ENCODE measurements at places on chromosomes 11 and 22.
A peak's percentile ranks its signal among the peaks of the same experiment; 100 is the strongest.

- no peak for DNase-seq
Observed at GRCh38 chr11:132030896-132031295, 660.5 kb downstream of the NTM start.

DNA sequence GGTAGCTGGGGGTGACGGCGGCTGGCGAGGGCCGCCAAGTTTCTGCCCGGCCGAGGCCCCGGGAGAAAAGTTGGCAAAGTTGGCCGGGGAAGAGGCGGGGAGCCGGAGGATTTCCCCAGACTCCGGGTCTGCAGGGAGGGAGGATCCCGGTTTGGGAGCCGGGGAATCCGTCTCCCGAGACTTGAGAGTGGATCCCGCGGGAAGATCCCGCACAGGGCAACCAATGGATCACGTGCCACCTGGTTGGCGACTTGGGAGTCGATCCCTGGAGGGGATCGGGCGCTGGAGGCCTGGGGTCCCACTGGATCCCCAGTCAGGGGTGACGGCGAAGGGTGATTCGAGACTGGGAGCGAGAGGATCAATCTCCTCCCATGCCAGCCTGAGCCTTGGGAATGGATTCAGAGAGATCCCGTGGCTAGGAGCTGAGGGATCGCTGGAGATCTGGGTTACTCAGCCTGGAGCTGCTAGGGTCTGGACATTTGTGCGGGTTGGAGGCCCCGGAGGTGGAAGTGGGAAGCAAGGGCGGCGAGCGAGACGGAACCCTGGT is 394 bp downstream of the KIAA1671 start:
- peak; percentile 93 for DNase-seq

GRCh38 chr11:62324731-62325556 is 12.3 kb upstream of the ASRGL1 start:
- DNase-seq, result no peak

GRCh38 chr11:46865340-46865739 is 19.3 kb upstream of the CKAP5 start:
- no peak for DNase-seq

DNA sequence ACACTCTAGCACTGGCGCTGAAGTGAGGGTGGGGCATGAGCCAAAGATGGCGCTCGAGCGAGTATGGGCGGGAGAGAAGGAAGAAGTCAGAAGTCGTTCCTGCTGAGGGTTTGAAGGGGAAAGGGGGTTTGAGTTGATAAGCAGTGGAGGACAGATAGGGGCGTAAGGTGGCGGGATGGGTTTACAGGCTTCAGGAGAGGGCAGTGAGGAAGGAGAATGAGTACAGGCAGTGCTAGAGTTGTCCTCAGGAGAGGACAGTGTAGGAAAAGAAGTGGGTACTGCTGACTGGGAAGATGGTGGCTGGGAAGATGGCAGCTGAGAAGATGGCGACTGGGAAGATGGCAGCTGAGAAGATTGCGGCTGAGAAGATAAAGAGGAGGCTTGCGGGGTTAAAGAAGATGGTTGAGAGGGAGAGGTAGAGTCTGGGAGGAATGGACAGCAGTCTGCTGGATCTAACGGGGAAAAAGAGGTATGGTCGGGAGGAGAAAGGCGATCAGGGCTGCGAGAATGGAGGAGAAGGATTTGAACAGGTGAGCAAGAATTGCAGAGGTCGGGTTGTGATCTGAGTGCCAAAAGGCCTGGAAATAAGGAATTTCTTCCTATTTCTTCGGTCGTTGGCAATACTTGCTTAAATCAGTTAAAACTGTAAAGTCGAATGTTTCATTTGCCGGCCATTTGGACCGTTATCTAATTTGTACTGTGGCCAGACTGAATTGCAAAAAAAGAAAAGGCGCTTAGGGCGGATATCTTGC is 5.2 kb downstream of the PPFIBP2 start:
- DNase-seq, result no peak

DNA sequence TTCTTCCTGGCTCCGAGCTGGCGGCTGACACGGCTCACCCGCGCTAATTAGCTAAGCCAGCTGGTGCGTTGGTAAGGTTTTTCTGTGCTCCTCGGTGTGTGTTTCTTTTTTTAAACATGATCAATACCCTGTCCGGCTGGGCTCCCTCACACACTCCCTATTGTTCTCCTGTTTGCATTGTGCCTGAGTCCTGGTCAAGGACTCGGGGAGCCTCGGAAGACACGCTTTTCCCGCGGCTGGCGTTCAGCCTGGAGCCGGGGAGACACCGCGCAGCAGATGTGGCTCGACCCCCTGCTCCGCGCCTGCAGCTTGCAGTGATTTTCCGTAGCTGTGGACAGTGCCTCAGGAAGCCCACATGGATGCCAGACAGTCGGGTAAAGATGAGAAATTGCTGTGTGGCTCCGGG is 454.9 kb upstream of the CADM1 start:
- no peak for DNase-seq

DNA sequence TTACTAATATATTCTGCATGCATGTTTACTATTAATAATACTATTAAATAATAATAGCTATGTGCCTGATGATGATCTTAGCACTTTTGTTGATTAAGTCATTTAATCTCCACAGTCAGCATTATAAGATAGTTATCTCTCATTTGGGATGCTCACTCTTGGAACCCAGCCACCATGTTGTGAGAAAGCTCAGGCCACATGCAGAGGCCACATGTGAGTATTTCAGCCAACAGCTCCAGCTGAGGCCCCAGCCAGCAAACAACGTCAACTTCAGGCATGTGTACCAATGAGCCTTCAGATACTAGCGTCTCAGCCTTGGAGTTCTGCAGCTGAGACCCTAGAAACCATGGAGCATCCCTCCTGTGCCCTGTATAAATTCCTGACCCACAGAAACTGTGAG is 798.1 kb upstream of the LRRC4C start:
- no peak for DNase-seq

Data from posterior cingulate gyrus (tissue), 11 donors.